ENCODE measurements at places on chromosomes 7 and 10.

- no peak for DNase-seq
Observed at GRCh38 chr7:84744385-84744784, 442.5 kb downstream of the SEMA3D start.

GRCh38 chr7:5354460-5355232, 69.0 kb downstream of the TNRC18 start:
- DNase-seq, result no peak

DNA sequence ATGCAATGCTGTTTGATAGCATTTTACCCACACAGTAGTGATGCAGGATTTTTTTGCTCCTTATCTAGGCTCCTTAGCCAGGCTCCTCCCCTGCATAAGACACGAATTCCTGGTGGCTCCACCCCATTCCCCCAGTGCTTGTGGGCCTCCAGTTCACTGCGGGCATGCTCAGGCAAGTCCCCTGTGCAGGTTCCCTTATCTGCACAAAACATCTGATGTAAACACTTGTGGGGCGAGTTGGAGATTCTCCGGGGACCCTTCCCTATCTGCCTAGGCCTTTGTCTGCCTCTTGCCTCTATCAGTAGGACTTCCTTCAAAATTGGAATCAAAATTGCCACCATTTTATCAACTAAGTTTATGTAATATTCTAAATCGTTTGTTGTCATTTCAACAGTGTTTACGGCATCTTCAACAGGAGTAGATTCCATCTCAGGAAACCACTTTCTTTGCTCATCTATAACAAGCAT, 5.4 kb upstream of the STK17A start:
- no peak for DNase-seq

- no peak for DNase-seq
Observed at GRCh38 chr10:52523696-52524095, 209.6 kb downstream of the DKK1 start.

DNA sequence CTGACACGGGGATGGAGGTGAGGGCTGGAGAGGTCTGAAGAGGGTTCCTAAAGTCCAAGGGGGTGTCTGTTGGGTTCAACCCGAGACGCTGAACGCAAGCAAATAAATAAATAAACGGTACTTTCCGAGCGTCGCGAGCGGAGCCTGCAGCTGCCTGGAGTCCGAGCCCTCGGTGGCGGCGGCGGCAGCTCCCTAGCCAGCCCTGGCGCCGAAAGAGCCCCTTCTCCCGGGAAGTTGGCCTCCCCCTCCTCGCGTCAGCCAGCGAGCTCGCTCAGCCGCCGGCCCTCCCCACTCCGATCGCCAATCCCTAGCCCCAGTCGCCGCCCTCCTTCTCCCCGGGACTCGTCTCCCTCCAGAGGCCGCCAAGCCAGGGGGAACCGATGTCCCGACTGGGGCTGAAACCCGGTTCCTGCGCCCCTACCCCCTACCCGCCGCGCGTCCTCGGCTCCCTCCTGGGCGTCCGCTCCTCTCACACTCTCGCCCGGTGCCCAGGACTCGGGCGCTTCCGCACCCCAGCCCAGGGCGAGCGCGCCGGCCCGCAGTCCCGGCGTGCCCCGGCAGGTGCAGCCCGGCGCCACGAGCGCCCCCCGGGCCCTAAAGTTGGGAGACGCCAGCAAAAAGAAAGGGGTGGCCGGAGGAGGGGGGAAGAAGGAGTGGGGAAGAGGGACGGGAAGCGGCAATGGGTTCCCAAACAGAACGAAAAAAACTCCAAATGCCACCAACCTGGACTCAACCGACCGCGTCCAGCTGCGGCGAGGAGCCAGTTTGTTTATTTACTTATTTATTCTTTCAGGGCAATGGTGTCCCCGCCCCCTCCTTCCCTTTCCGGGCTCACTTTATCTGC, at the start of gene GFRA1:
Gene GFRA1, minus strand, starts transcription at position 767 of the 844 bp plus-strand sequence. CDS start 1,177 bp downstream, outside the sequence.
- DNase-seq, result no peak

GRCh38 chr10:80196270-80196949, 8.9 kb downstream of the ANXA11 start:
- no peak for DNase-seq

- no peak for DNase-seq
Observed at GRCh38 chr7:68900096-68900495, 698.2 kb upstream of the AUTS2 start.

DNA sequence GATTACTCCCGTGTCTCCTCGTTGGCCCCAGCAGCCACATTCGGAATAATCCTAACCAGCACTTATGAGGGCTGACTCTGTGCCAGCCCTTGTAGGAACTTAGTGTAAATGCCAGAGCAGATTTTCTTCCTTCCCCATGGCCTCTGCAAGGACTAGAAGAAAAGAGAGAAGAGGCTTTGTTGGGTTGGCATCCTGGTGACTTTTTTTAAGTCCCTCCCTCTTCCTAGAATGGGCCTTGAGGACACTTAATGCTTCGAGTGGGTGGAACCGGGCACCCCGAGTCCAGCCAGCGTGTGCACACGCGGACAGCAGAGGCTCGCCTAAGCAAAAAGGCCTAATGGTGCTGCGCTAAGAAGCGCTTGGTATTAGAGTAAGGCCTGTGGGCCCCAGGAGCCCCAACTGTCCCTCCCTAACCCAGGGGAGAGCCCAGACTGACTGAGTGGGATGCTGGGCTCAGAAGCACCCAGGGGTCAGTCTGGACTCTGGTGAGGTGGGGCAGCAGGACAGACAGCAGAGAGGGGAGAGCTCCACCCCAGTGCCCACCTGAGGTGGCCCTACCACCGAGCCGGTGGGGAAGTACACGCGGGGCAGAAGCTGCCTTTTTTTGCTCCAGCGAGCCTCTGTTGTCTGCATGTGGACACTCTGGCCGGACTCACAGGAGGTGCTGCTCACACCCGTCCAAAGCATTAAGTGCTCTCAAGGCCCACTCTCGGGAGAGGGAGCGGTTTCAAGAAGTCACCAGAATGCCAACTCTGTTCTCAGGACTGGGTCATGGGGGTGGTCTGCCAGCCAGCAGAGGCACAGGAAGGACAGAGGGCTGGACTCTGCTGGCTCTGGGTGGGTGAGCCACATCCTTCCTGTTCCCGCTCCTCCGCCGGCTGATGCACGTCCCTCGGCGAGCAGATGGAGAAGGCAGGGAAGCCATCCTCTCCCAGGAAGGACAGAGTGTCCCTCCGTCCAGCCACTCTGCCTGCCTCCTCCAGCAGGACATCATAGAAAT, 12.5 kb downstream of the ITPRIP start:
- peak; percentile 58 for DNase-seq

GRCh38 chr7:80357530-80357929, 154.3 kb downstream of the GNAT3 start:
- no peak for DNase-seq

- no peak for DNase-seq
Observed at GRCh38 chr7:139867847-139868246, 38.8 kb downstream of the TBXAS1 start.

GRCh38 chr10:86693721-86694369, 25.5 kb downstream of the LDB3 start:
- no peak for DNase-seq

DNA sequence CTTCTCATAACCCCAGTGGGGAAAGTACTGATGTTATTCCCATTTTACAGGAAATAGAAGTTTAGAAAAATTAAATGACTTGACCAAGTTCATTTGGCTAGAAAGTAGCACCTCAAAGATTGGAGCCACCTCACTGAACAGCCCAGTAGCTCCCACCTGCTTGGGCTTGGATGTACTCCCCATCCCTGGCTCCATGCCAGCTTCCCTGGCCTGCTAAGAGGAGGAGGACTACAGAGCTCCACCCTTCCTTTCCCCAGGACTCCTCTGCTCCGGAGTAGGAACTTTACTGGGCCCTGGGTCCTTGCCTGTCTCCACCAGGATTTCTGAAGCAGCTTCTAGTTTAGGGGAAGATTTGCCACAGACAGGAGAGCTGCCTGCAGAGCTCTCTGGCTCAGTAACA, 3.1 kb downstream of the HPS6 start:
- no peak for DNase-seq

DNA sequence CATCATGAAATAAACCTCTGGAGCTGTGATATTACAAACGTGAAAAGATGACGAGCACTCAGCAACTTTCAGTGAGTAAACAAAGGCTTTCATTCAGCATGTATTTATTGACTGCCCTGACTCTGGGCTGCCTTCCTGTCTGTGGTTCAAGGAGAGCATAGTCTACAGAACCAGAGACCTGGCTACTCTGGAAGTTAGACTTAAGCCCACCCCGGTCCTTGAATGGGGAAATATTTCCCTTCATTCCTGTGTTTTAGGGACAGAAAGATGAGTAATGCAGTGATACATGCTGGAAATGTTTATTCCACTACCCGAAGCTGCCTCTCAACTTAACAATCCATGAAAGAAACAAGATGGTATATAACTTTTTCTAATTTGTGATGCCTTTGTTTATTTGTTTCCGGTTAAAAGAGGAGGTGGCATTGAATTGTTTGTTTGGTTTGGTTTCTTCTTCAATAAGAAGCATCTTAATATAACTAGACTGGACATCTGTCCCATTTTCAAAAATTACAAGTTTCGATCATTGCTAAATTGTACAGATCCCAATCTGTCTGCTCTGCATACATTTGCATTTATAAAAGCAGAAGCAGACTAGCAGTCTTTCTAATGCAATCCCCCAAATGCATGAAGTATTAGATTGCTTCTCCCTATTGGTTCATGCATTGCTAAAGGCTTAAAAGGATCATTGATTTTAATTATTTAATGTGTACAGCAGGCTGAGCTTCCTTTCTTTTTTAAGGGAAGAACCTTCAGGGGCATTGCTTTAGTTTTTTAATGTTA, 57.7 kb downstream of the TRUB1 start:
- no peak for DNase-seq

- DNase-seq, result no peak
Observed at GRCh38 chr10:123882681-123883445, 8.7 kb downstream of the CPXM2 start.

- DNase-seq, result peak; percentile 72
Observed at GRCh38 chr7:11343818-11344413, 370.2 kb downstream of the PHF14 start.

GRCh38 chr10:28082316-28082715, 83.4 kb upstream of the ODAD2 start:
- no peak for DNase-seq

DNA sequence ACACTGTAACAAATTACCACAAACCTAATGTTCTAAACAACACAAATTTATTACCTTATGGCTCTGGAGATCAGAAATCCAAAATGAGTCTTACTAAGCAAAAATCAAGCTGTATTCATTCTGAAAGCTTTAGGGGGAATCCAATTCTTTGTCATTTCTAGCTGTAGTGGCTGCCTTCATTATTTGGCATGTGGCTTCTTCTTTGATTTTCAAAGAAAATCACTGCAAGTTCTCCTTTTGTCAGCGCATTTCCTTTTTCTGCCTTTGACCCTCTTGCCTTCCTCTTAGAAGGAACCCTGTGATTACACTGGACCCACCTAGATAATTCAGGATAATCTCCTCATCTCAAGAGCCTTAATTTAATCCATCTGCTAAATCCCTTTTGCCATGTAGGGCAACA, 36.9 kb downstream of the ZPBP start:
- peak; percentile 10 for DNase-seq

DNA sequence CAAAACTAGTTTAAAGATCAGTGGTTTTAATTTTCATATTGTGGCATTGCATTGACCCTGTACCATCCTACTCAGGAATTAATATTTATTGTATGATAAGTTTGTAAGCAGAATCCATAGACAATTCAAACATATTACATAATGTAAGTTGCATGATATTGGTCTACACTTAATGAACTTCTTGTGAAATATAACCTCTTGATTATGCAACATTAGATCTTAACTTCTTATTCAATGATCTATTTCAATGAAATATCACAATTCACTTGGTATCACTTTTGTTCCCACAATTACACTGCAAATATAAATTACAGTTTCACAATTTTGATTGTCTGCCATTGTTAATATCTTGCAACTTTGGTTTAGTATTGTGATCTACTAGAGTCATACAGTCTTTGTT, 44.0 kb upstream of the TMEM229A start:
- DNase-seq, result no peak

DNA sequence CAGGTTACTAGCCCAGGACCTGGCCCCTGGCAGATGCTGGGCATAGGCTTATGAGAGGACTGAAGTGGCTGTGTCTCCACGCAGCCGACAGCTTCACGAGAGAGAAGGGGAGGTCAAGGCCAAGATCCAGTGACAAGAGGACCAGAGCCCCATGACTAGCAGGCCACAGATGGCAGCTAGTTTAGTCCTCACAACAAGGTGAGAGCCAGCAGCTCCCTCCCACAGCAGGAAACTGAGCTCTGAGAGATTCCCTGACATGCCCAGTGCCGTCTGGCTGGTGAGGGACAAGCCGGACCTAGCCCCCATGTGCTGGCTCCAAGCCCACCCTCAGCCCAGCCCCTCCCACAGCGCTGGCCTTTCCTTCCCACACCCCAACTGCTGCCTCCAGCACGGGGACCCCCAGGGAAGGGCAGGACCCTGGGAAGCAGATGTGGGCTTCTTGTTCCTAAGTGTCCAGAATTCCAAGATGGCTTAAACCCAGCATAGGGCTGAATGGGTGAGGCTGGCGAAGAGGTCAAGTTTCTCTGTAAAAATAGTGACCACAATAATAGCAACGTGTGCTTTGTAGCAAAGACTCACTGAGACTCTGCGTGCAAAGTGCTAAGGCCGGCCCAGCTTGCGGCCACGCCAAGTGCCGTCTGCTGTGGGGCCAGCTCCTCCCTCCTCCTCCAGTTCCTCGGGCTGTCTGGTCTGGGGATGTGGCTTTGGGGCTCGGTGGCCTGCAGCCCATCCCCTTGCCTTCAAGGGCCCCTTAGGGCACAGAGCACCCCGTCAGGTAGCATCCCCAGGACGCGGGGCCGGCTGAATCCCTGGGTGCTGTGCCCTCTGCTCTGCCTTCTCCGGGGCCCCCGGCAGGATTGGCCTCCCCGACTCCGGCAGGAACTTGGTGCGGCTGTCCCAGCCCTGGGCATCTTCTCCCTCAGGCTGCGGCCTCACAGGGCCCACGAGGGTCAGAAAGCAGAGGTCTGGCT, 7.8 kb upstream of the FAM20C start:
- no peak for DNase-seq

GRCh38 chr7:18357691-18358090, 137.9 kb upstream of the HDAC9 start:
- DNase-seq, result no peak

DNA sequence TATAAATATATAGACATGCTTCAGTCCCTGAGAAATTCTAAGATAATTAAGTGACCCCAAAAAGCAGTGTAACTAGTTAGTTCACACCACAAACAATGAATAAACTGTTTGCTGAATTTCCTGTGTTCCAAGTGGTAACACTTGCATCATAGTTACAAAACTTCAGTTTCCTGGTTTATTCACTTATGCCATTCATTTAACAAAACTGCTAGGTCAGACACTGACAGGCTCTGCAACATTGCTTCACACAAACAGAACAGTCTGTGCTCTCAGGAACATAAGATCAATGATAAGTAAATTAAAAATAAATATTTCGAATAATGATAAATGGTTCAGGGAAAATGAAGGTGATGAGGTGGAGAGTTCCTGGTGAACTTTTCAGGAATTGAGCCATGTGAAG, 133.3 kb upstream of the NAMPT start:
- DNase-seq, result no peak
